ENCODE measurements at places on chromosomes 6 and 20.

DNA sequence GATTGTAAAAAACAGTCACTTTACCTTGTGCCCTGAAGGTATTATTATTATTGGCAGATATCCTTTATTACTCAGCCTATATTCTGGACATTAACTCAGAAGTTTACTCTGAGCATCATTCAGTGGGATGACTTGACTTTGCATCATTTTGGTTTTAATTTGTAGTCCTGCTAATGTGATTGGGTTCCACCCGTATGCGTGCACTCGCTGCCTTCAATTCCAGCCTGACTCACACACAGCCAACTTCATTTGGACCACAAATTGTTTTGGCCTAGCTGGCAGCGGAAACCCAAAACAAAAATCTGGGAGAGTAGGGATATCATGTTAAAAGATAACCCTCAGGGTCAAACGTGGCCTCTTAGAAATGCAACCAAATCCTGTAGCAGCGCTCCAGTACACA lies 704.4 kb upstream of the SLC35B3 start:
- DNase-seq: no peak

DNA sequence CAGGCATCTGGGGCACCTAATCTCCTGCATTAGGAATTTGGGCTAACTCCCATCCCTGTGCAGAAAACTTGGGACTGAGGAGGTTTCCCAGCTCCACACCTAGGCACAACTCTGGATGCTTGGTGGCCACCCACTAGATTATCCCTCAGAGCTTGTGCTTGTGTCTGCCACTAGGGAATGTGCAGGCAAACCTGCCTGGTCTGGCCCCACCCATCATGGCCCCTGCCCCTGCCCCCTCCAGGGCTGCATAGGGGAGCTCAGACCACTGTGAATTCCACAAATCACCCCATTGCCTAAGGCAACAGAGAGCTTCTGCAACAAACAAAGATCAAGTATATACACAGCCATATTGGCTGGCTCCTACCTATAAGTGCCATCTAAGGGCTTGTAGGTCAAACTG lies 31.1 kb downstream of the STMND1 start:
- no peak for DNase-seq

- DNase-seq: no peak
Measured at GRCh38 chr20:16236589-16237241, 336.5 kb downstream of the KIF16B start.

DNA sequence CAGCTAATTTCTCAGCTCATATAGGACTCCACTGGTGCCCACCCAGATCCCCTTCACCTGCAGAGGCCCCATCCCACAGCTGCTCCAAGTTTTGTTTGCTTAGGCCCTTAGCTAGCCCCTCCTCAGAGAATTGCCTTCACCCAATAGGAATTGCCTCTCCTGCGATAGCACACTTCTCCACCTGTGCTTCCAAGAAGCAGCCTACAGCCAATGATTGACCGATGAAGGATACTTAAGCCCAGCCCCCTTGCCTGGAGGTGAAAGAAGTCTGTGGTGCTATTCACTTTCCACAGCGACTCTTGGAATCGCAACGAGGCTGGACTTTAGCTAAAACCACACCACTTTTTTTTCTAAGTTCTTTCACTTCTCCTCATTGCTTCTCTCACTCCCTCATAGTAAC lies 353.2 kb upstream of the BTBD3 start:
- DNase-seq: no peak

DNA sequence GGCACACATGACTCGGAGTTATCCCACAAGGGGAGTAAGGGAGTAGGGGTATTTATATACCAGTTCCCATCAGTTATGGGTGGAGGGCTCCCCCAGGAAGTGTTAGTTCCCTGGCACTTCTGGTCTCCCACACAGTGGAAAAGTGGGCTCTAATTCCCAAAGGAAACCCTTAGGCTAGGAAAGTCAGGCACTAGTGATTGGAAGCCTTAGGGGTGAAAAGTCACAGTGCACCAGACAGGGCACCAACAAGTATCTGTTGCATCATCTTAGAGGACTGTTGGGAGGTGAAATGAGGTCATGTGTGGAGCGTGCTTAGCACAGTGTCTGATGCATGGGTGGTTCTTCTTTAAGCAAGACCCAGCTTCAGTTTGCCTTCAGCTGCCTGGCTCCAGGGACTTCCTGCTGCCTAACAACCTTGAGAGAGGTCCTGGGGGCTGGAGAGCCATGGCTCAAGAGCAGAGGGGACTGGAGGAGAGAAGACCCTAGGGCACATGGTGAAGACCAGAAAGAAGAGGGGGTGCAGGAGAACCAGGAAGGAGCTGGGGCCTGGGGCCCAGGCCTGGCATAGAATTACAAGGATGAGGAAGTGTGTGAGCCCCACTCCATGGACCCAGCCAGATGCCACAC lies 7.5 kb upstream of the FOXP4 start:
- peak; percentile 79 for DNase-seq

- DNase-seq: no peak
Measured at GRCh38 chr20:13671916-13672378, 33.2 kb upstream of the TASP1 start.

DNA sequence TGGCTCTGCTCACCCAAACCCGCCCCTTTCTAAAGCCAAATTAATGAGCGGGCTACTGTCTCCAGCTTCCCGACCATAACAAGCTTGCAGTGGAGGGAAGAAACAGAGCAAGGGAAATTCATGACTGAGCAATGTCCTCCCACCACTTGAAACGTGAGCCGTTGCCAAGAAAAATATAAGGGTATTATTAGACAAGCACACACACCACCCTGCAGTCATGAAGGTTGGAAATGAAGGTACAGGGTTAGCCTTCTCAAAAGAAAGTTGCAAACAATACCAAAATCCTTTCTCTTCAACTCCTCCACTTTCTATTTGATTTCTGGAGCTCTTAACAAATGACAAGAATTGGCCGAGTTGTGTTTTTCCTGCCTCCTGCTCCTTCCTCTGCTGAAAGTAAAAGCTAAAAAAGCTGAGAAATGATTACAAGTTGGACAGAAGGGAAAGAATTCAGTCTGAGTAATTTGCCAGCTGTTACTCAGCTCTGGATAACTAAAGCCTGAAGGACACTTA lies 151.1 kb upstream of the B3GAT2 start:
- peak; percentile 93 for DNase-seq

- no peak for DNase-seq
Measured at GRCh38 chr20:34365765-34366213, 2.7 kb downstream of the ITCH start.

DNA sequence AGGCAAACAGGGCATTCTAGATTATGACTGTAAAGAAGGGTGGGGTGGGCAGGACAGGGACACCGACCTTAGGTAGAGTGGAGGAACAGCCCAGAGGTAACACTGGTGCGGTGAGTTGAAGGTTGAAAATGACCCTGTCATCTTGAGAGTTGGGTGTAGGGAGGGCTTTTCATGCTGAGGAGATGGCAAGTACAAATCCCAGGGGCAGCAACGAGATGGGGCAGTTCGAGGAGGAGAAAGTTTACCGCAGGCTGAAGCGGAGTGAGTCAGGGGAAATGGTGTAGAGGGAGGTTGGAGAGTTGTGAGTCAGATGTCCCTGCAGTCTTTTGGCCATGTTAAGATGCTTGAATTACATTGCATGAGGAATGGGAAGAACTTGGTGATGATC lies 101.1 kb downstream of the HIVEP1 start:
- peak; percentile 22 for DNase-seq

- no peak for DNase-seq
Measured at GRCh38 chr6:167161851-167162467, 4.2 kb upstream of the GPR31 start.

DNA sequence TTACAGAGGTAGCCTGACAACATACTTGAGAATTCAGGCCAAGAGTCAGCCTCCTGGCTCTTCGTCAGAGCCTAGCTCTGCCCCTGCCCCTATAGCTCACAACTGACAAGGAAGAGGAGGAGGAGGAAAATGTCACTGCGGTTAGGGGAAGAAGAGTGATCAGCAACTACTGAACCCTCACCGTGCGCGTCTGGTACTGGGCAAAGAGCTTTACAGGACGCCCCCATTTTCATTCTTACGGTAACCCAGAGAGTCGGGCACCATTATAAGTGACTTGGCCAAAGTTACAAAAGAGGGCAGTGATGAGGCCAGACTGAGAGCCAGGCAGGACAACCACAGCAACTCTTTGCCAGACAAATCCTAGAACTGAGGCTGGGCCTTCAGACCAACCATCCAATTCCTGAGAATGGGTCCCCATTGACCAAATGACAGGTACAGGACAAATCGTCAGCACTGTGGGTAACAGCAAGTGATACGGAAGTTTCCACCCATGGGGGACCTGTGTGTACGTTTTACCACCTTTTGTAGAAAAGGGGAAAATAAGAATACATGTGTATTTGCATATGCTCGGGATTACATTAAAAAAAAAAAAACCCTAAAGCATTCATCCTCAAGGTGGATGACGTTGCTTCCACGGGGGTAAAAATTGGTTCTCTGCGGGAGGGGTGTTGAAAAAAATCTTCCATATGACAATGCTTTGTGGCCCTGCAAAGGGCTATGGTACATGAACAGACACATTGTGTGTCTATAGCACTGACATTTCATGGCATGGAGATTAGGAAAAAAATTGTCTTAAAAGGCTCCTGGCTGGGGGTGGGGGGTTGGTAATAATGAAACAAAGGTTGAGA lies 118.0 kb downstream of the NFATC2 start:
- DNase-seq: no peak

DNA sequence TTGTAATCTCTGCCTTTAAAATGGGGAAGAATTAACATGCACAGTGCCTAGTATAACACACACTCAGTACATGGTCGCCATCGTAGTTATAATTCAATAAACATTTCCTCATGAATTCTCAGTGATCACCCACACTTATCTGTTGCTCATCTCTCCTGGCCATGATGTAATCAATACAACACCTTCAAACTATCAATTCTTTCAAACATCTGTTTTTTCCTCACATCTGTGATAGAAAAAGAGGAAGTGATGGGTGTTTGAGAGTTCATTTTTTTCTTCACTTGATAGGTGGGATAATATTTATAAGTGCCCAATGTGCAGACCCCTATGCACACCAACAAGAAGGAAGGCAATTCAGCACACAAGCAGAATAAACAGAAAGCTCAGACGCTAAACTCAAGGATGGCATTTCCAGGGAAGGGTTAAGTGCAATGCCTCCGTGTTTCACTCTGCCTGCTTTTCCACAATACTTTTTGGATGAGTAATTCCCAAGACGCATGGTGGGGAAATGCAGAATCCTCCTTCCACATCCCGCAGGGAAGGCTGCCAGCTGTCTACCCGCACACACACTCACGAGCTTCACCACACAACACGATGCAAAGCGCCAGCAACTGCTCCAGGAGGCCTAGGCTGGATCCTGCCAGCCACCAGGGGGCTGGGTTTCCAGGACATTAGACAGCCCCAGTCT lies 100.3 kb downstream of the GMPR start:
- DNase-seq: peak; percentile 95
